Cerebellar nuclear complex (tissue), 1 donor: ENCODE measurements at places on chromosomes 3 and 15.

- DNase-seq = no peak
These were observed 18.7 kb upstream of the SLCO2A1 start for GRCh38 chr3:134048278-134048996.

DNA sequence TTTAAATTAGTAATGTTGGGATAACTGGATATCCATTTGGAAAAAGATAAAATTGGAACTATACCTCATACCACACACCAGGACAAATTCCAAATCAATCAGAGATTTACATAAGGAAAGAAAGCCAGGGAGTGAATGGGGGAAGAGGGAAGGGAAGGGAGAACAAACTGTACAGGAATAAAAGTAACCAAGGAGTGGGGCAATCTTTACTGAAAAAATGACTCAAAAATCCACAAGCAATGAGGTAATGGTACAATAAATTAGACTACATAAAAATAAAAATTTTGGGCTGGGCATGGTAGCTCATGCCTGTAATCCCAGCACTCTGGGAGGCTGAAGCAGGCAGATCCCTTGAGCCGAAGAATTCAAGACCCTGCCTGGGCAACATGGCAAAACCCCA, 82.6 kb downstream of the MLH1 start:
- DNase-seq = no peak

GRCh38 chr3:80213086-80213485, 445.3 kb upstream of the ROBO1 start:
- DNase-seq = no peak

- no peak for DNase-seq
These were observed 72.0 kb downstream of the CCNL1 start for GRCh38 chr3:157087780-157088600.

GRCh38 chr3:484341-484740, 287.8 kb downstream of the CHL1 start:
- DNase-seq = no peak

DNA sequence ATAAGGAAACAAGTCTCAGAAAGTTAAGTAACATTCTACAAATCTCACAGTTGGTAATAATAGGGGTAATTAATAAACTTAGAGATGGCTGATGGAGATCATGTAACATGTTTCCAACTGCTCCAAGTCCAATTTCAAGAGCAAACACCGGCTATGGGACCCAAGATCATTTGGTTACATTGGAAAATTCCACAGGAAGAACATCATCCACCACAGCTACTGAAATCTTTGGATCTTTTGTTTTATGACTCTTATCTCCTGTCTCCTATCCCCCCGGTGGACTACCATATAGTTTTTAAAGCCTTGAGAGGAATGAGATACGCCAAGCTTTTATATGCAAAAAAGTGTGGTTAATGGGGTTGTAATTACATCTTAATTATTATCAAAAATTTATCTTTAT, 216.1 kb downstream of the WNT5A start:
- no peak for DNase-seq

DNA sequence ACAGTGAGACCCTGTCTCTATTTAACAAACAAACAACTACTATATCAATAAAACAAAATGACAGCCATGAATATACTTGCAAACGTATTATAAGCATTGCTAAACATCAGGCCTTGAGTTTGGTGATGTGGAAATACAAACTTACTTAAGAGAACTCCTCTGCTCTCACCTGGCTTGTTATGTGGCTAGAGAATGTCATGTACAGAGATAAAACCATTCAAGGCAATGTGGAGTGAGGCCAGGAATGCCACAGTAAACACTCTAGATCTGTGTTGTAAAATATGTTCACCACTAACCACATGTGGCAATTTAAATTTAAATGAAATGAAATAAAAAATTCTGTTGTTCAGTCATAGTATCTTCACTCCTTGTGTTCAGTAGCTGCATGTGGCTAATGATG, 22.7 kb upstream of the RARB start:
- no peak for DNase-seq

- DNase-seq = no peak
These were observed 46.1 kb downstream of the AMOTL2 start for GRCh38 chr3:134328147-134328591.
